Muscle of leg (tissue), 16 donors: ENCODE measurements at places on chromosomes 1 and 21. TPM values are rescaled to one million over a fixed set of nuclear protein-coding genes. Genes with fewer than 3 reads are reported as not detected.

TTC39A gene
- 4.8 TPM for total RNA-seq

B3GALT2 gene
- total RNA-seq, result 10.9 TPM

AZIN2 gene
- total RNA-seq, result 5.3 TPM

ZNF648 gene
- 0.04 TPM for total RNA-seq

SEMA4A gene
- total RNA-seq, result 2.5 TPM

SLFNL1 gene
- total RNA-seq, result 0.58 TPM

TMEM52 gene
- 66.3 TPM for total RNA-seq

LCE6A gene
- total RNA-seq, result not detected

ACP6 gene
- total RNA-seq, result 7.1 TPM

RNF207 gene
- 16.4 TPM for total RNA-seq

TLCD4 gene
- 11.1 TPM for total RNA-seq

CRP gene
- not detected for total RNA-seq

FCGR2B gene
- total RNA-seq, result 0.22 TPM

EDARADD gene
- total RNA-seq, result 0.18 TPM

RCSD1 gene
- total RNA-seq, result 40.8 TPM

HSD3B1 gene
- 0.53 TPM for total RNA-seq

CD84 gene
- 2.0 TPM for total RNA-seq

TMEM81 gene
- total RNA-seq, result 1.6 TPM

CYYR1 gene
- 7.6 TPM for total RNA-seq

TSPEAR gene
- 0.04 TPM for total RNA-seq

AGBL4 gene
- 0.13 TPM for total RNA-seq

C1QA gene
- 55.0 TPM for total RNA-seq

DTL gene
- 8.2 TPM for total RNA-seq

FCRL6 gene
- total RNA-seq, result not detected

APCS gene
- not detected for total RNA-seq

UBASH3A gene
- total RNA-seq, result 0.04 TPM

ASCL5 gene
- 0.04 TPM for total RNA-seq

LCE3E gene
- total RNA-seq, result not detected

PLEKHA6 gene
- total RNA-seq, result 2.2 TPM

KRTAP11-1 gene
- total RNA-seq, result not detected

PDC gene
- total RNA-seq, result not detected

NCAM2 gene
- total RNA-seq, result 4.5 TPM

ETV3L gene
- not detected for total RNA-seq

PPFIA4 gene
- total RNA-seq, result 22.4 TPM

TSSK3 gene
- 1.2 TPM for total RNA-seq

LMOD1 gene
- 48.3 TPM for total RNA-seq

S100A14 gene
- total RNA-seq, result 0.18 TPM

LCE2C gene
- total RNA-seq, result not detected

PCNX2 gene
- 3.9 TPM for total RNA-seq

SPRR2D gene
- not detected for total RNA-seq

OR2L3 gene
- total RNA-seq, result not detected

WNT3A gene
- total RNA-seq, result not detected

IRF6 gene
- total RNA-seq, result 0.49 TPM

DNASE2B gene
- 0.09 TPM for total RNA-seq
